Tibial nerve (tissue), 4 donors: ENCODE measurements at places on chromosomes 4 and X. TPM values are rescaled to one million over a fixed set of nuclear protein-coding genes. Genes with fewer than 3 reads are reported as not detected.

FRG2 gene
- not detected for total RNA-seq

- no peaks in the 10 kb centered on the region for H3K27me3 ChIP-seq
- H3K4me1 ChIP-seq = no peaks in the 10 kb centered on the region
- no peak overlapping the region for H3K27ac ChIP-seq
- DNase-seq = no peak
- no peaks in the 10 kb centered on the region for H3K36me3 ChIP-seq
- H3K4me3 ChIP-seq = no peak overlapping the region
These were observed 51.3 kb downstream of the EMCN start for GRCh38 chr4:100466501-100466900.

DNA sequence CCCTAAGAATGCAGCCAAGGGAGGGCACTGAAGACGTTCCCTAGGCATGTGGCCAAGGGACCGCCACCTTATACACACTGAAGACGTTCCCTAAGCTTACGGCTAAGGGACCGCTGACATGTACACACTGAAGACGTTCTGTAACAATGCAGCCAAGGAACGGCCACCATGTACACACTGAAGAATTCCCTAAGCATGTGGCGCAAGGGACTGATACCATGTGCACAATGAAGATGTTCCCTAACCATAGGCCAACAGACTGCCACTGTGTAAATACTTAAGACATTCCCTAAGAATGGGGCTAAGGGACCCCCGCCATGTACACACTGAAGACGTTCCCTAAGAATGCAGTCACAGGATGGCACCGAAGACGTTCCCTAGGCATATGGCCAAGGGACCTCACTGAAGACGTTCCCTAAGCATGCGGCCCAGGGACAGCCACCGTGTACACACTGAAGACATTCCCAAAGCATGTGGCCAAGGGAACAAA is 36.1 kb downstream of the DHRSX start:
- no peak for DNase-seq
- no peak overlapping the region for H3K27ac ChIP-seq
- H3K27me3 ChIP-seq = no peaks in the 10 kb centered on the region
- H3K36me3 ChIP-seq = no peaks in the 10 kb centered on the region
- no peaks in the 10 kb centered on the region for H3K4me1 ChIP-seq

GRCh38 chrX:41304178-41304577 is 29.8 kb upstream of the DDX3X start:
- no peak overlapping the region for H3K4me3 ChIP-seq
- no peaks in the 10 kb centered on the region for H3K4me1 ChIP-seq
- no peak overlapping the region for H3K27ac ChIP-seq
- H3K27me3 ChIP-seq = no peaks in the 10 kb centered on the region
- no peak for DNase-seq
- H3K36me3 ChIP-seq = no peaks in the 10 kb centered on the region

DNA sequence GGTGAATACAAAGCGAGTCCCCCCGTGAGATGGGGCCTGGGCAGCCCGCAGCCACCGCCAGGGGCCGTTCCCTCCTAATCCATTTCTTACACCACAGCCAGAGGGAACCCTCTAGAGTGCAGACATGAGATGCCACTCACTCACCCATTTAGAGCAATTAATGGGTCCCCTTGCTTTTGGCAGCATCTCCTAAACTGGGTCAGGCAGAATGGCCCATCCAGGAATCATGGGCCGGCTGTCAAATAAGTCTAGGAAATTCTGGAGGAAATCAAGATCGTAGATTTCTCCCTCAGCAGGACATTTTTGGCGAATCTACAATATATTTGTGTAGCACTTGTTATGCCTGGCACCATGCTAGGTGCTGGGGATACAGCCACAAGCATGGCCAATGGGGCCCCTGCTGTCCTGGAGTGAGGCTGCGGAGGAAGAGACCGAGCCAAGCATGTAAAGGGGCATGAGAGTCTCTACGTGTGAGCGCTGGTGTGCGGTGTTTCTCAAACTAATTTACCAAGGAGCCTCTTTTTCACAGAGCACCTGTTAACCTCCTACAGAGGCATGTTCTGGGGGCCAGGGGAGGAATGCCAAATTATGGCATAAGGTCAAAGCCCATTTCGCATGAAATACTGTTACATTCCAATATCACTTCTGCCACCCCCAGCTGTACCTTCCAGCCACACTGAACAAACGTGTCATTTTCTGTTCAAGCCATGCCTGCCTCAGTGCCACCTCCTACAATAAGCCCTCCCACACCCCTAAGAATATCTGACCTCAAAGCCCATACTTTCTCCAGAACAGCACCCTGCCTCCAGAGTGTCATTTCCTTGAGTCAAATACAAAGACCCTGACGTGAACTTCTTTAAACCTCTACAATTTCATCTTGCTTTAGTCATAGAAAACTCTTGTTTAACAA is 28.1 kb upstream of the JAKMIP1 start:
- H3K36me3 ChIP-seq = no peaks in the 10 kb centered on the region
- H3K27ac ChIP-seq = no peak overlapping the region
- H3K4me1 ChIP-seq = no peaks in the 10 kb centered on the region
- no peak overlapping the region for H3K4me3 ChIP-seq

SLC9B1 gene
- 1.5 TPM for total RNA-seq

DNA sequence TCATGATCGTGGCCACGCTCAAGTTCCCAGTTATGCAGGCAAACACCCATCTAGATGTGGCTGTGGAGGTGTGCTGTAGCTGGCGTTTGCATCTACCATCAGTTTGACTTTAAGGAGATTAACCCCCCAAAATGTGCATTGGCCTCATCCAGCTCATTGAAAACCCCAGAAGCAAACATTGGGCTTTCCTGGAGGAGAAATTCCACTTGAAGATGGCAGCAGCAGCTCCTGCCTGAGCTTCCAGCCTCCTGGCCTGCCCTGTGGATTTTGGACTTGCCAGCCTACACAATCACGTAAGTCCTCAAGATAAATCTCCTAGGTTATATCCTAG is 30.2 kb upstream of the SLC25A6 start:
- peaks cover 5% of the 10 kb centered on the region for H3K36me3 ChIP-seq
- H3K27me3 ChIP-seq = no peaks in the 10 kb centered on the region
- no peak for DNase-seq
- no peak overlapping the region for H3K4me3 ChIP-seq
- no peaks in the 10 kb centered on the region for H3K4me1 ChIP-seq

- H3K36me3 ChIP-seq = no peaks in the 10 kb centered on the region
- no peak overlapping the region for H3K4me3 ChIP-seq
- H3K4me1 ChIP-seq = peaks cover 6% of the 10 kb centered on the region
These were observed 13.1 kb upstream of the FAM13A start for GRCh38 chr4:89070041-89070440.

DNA sequence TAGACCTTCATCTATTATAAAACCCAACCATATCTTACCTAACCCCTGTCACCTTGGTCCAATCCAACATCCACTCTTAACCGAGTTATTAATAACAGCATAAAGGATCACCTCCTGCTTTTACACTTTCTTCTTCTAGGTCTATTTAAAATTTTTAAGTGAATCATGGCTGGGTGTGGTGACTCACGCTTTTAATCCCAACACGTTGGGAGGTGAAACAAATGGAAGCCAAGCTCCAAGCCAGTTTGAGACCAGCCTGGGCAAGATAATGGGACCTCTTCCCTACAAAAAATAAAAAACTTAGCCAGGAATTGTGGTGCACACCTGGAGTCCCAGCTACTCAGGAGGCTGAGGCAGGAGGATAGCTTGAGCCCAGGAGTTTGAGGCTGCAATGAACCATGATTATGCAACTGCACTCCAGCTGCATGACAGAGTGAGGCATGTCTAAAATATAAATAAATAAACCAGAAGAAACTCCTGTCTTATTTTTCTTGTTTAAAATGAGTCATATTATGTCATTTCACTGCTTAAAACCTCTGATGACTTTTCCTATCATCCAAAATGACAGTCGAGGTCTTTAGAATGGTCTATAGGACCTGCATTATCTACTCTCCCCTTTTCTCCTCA is 188.4 kb downstream of the GASK1B start:
- no peak overlapping the region for H3K27ac ChIP-seq
- no peaks in the 10 kb centered on the region for H3K36me3 ChIP-seq
- no peak for DNase-seq
- no peak overlapping the region for H3K4me3 ChIP-seq
- no peaks in the 10 kb centered on the region for H3K4me1 ChIP-seq

CABS1 gene
- not detected for total RNA-seq
